ENCODE measurements at places on chromosomes 6 and 20.

DNA sequence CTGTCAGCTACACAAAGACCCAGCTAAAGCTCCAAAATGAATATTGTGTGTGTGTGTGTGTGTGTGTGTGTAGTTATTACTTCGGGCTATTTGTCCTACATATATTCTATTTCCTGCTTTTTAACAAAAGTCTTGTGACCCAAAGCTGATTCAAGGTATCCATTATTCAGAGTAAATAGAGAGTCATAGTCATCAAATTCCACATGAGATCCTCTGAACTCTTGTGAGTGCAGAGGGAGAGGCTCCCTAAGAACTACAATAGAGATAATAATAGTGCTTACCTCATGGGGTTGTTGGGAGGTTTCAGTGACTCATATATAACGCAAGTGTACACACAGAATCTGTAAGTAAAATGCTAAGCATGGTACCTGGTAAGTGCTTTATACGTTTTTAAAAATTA is 95.6 kb upstream of the SHLD1 start:
- no peak for DNase-seq

GRCh38 chr6:73515204-73515655 is 5.6 kb downstream of the EEF1A1 start:
- peak; percentile 51 for DNase-seq

GRCh38 chr6:305371-306206 is 13.3 kb downstream of the DUSP22 start:
- DNase-seq, result no peak

DNA sequence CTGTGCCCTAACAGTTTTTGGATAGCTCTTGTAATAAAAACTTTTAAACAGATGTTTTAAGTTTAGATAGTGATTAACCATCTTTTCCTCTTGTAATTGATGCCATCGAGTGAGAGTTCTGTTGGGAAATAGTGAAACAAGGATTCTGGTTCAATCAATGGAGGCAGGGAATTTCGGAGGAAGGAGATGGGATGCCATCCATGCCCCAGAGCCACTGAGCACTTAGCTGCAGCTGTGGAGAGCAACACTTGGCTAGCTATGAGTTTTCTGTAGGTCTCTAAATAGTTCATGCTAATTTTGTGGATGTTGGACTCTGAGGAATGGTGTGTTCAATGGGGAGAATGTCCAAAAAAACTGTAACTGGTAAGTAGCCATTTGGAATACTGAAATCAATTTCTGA is 16.7 kb downstream of the CBFA2T2 start:
- DNase-seq, result no peak

DNA sequence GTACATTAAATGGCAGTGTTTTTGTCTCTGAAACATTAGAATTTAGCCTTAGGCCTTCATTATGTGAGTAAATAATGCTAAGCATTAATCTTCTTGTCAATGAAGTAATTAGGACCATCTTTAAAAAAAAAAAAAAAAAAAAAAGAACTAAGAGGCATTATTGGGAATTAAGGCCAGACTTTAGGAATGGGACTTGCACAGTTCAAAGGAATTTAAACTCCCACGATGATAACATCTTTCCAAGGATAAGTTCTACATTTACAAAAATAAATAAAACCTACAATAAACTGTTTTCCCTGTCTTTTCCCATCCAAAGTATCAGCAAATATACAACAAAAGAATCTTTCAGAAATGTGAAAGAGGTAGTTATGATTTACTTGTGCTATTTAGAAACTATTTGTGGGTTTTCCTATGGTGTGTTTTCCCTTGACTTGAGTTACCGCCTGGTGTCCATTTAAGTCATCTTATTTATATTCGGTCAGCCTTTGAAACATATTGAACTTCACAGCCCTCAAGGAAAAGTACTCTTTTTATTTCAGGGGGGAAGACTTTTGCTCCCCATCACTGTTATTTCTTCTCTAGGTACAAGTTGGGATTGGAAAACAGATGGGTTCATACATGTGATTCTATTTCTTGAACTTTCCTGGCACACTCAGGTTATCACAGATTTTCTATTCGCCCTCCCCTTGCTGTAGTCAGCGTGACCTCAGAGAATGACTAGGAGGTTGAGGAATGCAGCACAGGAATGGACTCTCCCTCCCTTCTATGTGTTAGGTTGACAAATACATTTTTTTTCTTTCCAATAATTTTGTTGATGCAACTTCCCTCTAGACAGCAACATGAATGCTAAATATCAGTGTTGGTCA is 13.6 kb downstream of the STMND1 start:
- no peak for DNase-seq

DNA sequence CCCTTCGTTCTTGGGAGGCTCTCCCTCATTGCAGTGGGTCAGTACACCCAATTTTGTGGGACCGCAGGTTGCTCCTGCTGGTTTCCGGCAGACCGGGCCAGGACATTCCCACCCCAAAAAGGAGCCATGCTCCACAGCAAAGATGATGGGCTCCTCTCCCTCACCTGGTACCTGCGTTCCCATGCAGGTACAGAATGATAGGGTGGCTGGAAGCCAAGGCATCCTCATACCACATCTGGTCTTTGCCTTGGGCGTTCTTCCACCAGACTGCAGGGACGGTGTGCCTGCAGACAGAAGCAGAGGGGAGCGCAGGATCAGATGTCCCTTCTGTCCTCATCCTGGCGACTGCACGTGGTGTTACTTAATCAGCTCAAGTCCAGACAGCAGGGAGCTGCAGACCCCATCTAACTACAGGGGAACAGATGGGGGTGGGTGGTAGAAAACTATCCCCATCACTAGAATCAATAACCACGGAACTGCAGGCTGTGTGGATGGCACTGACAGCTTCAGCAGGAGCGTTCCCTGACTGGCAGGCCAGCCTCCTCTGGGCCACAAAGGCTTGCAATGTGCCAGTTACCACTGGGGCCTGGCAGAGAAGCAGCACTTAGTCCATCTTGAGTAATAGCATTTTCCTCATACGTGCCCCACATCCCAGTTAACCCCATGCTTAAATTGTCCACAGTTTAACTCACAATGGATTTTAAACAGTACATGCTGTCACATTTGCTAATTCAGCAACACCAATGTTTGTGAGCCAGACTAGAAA is 70.4 kb downstream of the ABHD12 start:
- DNase-seq, result no peak

- no peak for DNase-seq
These were observed 79.0 kb downstream of the BACH2 start for GRCh38 chr6:90217506-90218127.

All from CD4-positive, alpha-beta T cell treated with Interleukin-17A for 1 hour (primary cell).